GDM1 (cell line): ENCODE measurements at places on chromosomes 4 and X.

DNA sequence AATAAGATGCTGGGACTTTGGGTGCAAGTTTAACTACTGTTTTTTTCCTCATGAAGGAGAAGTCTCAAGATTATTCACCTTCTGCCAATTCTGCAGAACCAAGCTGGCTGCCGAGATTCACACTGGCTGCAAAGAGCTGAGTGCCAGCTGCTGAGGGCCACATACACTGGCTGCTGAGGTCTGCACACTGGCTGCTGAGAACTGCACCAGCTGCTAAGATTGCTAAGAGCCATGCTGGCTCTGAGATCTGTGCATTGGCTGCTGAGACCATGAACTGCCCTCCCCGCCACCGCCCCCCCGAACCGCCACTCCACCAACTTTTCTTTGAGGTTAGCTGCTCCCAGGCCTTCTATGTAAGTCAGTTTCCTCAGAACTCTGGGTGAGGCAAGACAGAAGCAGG is 330.3 kb downstream of the CBLL2 start:
- DNase-seq, result no peak

- DNase-seq, result no peak
These were observed 310.2 kb downstream of the FAT4 start for GRCh38 chr4:125624951-125625350.

GRCh38 chrX:122579526-122579925 is 604.6 kb upstream of the GRIA3 start:
- no peak for DNase-seq

- DNase-seq, result no peak
These were observed 35.5 kb upstream of the PLS3 start for GRCh38 chrX:115525486-115525885.

- no peak for DNase-seq
These were observed 227.1 kb downstream of the SH2D1A start for GRCh38 chrX:124573468-124573867.
